ENCODE measurements at places on chromosomes 2 and 18.
A peak's percentile ranks its signal among the peaks of the same experiment; 100 is the strongest.

DNA sequence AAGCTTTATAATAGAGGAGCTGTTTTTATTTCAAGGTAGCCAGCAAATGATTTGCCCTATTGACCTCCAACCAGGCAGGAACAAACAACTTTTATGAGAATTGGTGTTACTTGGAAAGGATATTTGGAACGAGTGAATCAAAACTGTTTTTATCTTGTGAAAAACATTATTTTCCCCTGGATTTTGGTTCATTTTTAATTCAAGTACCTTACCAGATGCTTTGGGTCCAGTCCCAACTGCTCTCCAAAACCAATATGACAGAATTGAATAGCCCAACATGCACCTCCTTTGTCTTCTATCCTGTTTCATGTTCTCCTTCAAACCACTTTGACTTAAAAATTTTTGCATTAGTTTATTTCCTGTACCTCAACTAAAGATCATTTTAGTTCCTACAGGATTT is 178.6 kb upstream of the RBMS1 start:
- DNase-seq: no peak

GRCh38 chr2:68653034-68653433 is 9.7 kb downstream of the PROKR1 start:
- peak; percentile 56 for DNase-seq

- no peak for DNase-seq
These were observed 73.0 kb upstream of the LGALSL start for GRCh38 chr2:64380853-64381527.

GRCh38 chr18:55858661-55859515 is 270.9 kb upstream of the TCF4 start:
- no peak for DNase-seq

GRCh38 chr2:168601741-168602140 is 145.7 kb downstream of the CERS6 start:
- DNase-seq: no peak

DNA sequence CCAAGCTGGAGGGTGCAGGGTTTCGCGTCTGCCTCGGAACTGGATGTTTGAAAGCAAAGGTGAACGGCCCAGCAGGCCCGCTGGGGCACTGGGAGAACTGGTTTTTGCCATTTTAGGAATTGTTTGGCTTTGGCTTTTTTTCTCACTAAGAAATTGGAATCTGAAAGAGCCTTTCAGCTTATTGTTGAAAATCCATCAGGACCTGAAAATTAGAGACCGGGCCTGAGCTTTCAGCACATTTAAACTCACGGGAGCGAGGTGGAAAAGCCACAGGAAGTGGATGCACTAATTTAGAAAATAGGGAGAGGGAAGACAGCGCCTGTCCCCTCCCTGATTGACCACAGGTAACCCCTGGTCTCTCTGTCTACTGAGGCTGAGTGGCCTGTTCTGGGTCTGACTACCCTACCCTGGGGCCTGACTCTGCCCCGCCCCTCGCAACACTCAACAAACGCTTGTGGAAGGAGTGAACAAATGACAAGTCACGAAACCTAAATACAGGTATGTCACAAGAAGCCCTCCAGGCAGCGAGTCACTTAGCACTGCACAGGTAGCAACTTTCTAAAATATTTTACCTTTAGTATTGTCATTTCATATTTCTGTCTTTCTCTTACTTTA is 100.3 kb upstream of the MBOAT2 start:
- DNase-seq: no peak

DNA sequence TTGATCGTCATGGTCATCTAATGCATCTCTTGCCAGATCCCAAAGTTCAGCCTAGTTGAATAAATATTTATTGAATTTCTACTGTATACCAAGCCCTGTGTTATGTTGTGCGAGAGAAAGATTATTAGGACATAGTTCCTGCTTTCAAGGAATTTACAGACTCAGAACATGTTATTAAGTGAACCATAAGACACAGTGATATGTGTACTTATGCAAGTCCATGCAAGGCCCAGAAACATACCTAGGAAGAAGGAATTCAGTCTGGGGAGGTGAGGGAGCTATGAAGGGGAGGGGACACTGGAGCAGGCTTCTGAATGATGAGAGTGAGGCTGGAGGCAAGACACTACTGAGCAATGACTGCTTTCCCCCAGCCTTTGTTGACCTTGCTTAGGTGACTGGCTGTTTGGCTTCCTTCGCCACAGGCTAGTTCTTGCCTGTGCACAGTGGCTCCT is 81.4 kb downstream of the ACAA2 start:
- DNase-seq: no peak

DNA sequence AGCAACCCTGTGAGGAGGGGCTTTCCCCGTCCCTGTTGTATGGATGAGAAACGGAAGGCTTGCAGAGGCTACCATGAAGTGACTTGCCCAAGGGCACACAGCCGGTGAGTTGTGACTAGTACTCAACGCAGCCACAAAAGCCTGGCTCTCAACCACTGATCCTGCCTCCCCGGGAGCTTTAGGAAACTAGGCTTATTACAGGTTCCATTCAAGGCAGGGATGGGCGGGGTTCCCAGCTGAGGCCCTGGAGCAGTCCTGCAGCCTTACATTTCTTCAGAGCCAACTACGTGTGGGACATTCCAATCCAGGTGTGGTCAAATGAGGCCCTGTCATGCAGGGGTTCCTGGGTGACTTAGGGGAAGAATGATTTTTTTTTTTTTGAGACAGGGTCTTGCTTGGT is 59.6 kb downstream of the MEX3C start:
- DNase-seq: no peak

DNA sequence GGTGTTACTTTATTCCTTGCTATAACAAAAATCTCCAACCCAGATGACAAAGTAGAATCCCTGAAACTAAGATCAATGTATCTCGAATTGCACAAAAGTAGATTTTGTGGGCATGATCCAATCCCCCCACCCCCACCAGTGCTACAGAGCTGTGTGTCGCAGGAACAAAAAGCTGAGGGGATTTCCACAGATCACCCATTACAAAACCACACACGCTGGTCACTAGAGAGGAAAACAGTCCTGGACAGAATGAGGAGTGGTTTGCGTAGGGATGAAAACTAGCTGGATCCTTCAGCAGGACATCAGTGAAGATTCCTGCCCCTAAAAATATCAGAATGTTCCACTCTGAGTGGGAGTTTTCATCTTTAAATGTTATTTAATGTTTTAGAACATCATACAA is 165.3 kb upstream of the STK17B start:
- DNase-seq: peak; percentile 4

DNA sequence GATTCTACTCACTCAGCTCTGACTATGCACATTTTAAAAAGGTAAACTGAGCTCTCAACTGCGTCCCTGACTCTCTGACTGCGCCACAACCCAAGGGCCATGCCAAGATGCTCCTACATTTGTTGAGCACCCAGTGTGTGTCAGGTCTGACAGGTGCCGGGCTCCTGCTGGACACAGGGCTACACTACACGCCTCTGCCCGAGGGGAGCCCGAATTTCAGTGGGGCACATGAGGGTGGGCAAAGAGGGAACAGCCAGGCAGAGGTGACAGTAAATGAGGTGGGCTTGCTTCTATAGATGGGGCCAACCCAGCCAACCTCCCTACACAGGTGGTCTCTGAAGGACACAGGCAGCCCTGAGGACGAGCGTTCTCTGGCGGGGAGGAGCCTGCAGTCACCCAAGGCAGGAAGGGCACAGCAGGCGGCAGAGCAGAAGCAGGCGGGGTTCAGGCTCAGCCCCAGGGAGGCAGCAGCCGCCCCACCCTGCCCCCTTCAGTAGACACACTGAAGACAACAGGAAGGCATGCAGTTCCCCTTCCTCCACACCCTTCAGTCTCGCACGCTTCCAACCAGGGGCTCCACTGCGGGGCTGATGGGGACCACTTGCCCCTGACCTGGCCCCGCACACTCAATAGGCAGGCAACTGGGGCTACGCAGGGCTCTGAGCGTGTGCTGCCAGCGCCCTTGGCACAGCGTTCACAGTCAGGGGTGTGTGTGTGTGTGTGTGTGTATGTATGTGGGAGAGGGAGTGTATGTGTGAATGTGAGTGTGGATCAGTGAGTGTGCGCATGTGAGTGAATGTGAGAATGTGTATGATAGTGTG is 98.4 kb downstream of the UXS1 start:
- peak; percentile 77 for DNase-seq

DNA sequence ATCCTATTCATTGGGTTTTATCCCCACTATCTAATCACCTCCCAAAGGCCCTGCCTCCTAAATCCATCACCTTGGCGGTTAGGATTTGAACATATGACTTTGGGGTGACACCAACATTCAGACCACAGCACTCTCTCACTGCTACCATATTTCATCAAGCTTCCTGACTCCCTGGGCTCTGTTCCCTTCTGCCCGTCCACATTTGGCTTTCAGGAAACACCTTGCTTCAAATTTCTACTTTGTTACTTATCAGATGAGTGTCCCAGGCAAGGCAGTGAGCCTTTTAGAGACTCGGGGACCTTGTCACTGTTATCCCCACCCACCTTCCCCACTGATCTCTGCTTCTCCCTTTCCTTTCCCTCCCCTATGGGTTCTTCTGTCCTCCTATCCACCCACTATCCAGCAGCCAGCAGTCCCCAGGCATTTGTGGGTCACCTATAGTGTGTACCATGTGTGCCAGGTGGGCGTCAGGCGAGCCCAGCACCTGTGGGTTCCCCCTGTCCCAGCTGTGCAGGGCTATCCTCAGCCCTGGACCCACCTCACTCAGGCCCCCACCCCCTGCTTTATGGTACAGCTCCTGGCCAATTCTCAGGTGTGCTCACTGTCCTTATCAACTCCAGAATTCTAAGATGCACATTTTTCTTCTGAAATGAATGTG is 230.9 kb downstream of the LOXHD1 start:
- no peak for DNase-seq

Measured in activated T-cell treated with anti-CD3 and anti-CD28 coated beads, Interleukin-2, amount 50 U/mL, for 72 hours (primary cell).